A549 treated with AZD2906 at 1 μM for 4 hours (cell line): ENCODE measurements at places on chromosomes 7 and 10. TPM values are rescaled to one million over a fixed set of nuclear protein-coding genes. Genes with fewer than 3 reads are reported as not detected.

BEND7 gene
- total RNA-seq, result 8.4 to 10.4 TPM (median 10.0 TPM) in 5 replicates

ITGB8 gene
- 1.1 to 1.5 TPM (median 1.3 TPM) in 5 replicates for total RNA-seq

UTF1 gene
- total RNA-seq, result not detected in 5 replicates

CDHR3 gene
- 3.7 to 4.6 TPM (median 4.1 TPM) in 5 replicates for total RNA-seq

LRGUK gene
- total RNA-seq, result 0.20 to 0.37 TPM (median 0.31 TPM) in 5 replicates

ELN gene
- total RNA-seq, result 0.12 to 0.16 TPM (median 0.14 TPM) in 4 of 5 replicates, not detected in the other

RNF148 gene
- not detected in 5 replicates for total RNA-seq

STEAP1 gene
- 15.9 to 18.5 TPM (median 16.9 TPM) in 5 replicates for total RNA-seq

ZCCHC24 gene
- total RNA-seq, result 2.5 to 4.0 TPM (median 3.4 TPM) in 5 replicates

NEURL1 gene
- total RNA-seq, result 0.49 to 0.97 TPM (median 0.55 TPM) in 5 replicates

SPACDR gene
- total RNA-seq, result 0.77 to 0.92 TPM (median 0.85 TPM) in 5 replicates

GIMAP2 gene
- not detected in 5 replicates for total RNA-seq

TFAM gene
- total RNA-seq, result 61.0 to 91.8 TPM (median 65.9 TPM) in 5 replicates

TMEM273 gene
- total RNA-seq, result not detected in 5 replicates

WDR91 gene
- 6.6 to 8.8 TPM (median 7.8 TPM) in 5 replicates for total RNA-seq

ZP3 gene
- total RNA-seq, result 16.1 to 21.6 TPM (median 19.7 TPM) in 5 replicates

C10orf143 gene
- total RNA-seq, result 0.45 to 0.86 TPM (median 0.59 TPM) in 5 replicates

PPP1R17 gene
- not detected in 5 replicates for total RNA-seq

CYP26A1 gene
- total RNA-seq, result 2.0 to 3.0 TPM (median 2.3 TPM) in 5 replicates

NPS gene
- total RNA-seq, result 0.77 TPM in 1 of 5 replicates, not detected in the others

HSPA12A gene
- total RNA-seq, result 8.0 to 9.8 TPM (median 8.7 TPM) in 5 replicates

RARRES2 gene
- total RNA-seq, result not detected in 5 replicates

NUDT13 gene
- 2.6 to 3.0 TPM (median 2.9 TPM) in 5 replicates for total RNA-seq

ATG9B gene
- 0.28 to 0.88 TPM (median 0.71 TPM) in 5 replicates for total RNA-seq

ACTL6B gene
- total RNA-seq, result not detected in 5 replicates

SPDYE5 gene
- total RNA-seq, result not detected in 5 replicates

SLC16A9 gene
- total RNA-seq, result 0.07 to 0.20 TPM (median 0.13 TPM) in 5 replicates

XRCC2 gene
- total RNA-seq, result 3.3 to 4.8 TPM (median 4.2 TPM) in 5 replicates

METTL27 gene
- total RNA-seq, result 6.8 to 13.2 TPM (median 10.6 TPM) in 5 replicates

LIPJ gene
- total RNA-seq, result not detected in 5 replicates

NANOS1 gene
- 2.0 to 3.4 TPM (median 2.9 TPM) in 5 replicates for total RNA-seq

GTF2IRD1 gene
- total RNA-seq, result 17.7 to 25.8 TPM (median 23.6 TPM) in 5 replicates

IFIT3 gene
- 3.2 to 5.4 TPM (median 3.8 TPM) in 5 replicates for total RNA-seq

TAS2R60 gene
- total RNA-seq, result not detected in 5 replicates
